ENCODE measurements at places on chromosomes 3 and 15.

GRCh38 chr3:186983659-186984058, 53.3 kb downstream of the ST6GAL1 start:
- DNase-seq = no peak

GRCh38 chr15:66008940-66009562, 139.8 kb downstream of the RAB11A start:
- no peak for DNase-seq

- no peak for DNase-seq
These were observed 36.1 kb downstream of the KLHL25 start for GRCh38 chr15:85758655-85758978.

DNA sequence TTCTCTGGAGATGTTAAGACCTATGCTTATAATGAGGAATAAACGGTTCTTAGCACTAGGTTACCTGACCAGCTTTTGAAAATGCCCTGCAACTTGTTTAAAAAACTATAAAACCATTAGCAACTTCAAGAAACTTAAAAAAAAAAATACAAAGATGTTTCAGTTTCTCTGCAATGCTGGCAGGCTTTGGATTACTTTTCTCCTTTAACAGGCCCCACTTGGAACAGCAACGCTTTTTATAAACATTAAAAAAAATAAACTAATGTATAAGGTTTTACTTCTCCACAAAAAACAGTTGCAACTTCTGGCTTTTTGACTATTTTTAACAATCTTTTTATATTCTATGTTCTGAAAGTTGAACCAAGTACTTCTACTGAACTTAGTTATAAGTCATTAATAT, 1006.7 kb downstream of the ROBO1 start:
- DNase-seq = no peak

DNA sequence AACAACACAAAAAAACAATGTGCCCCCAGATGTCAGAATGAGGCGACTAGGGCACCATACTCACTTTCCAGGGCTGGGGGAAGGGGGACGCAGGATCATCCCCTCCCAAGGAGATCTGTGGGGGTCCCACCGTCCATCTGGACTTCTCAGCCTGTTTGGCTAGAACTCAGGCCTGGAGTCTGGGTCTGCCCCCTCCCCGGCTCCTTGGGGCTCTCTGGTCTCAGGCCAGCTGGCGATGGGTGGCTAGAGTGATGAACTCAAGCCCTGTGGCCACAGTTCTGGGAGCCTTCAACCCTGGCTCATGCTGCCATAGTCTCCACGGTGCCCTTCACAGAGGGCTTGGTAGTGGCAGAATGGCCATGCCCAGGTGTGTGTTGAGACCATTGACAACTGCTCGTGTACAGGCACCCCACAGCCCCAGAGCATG, 13.6 kb downstream of the ZBTB47 start:
- DNase-seq = no peak

- no peak for DNase-seq
These were observed 63.5 kb upstream of the TRPC1 start for GRCh38 chr3:142660383-142660782.

DNA sequence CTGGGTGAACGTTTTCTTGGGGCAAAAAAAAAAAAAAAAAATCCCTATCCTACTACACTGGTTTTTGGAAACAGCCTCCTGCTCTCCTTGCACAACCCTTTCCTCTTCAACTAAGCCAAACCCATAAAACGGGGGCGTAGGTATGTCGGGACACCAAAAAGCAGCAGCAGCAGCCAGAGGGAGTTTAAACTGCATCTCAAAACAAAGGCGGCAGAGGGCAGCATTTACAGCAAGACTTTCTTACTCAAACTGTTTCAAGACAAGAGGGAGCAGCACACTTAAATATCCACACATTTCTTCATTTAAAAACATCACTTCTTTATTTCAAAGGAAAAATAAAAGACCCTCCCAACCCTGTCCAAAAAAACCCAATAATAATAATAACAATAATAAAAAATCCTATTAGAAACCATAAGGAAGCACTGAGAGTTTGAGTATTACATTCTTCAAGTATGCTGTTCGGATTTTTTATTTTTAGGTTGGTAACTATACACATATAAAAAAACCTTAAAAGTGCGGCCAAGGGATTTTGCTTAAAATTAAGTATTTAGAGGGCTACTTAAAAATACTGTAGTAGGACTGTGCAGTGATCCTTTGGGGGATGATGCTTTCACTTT, 43.9 kb upstream of the PLXND1 start:
- no peak for DNase-seq

DNA sequence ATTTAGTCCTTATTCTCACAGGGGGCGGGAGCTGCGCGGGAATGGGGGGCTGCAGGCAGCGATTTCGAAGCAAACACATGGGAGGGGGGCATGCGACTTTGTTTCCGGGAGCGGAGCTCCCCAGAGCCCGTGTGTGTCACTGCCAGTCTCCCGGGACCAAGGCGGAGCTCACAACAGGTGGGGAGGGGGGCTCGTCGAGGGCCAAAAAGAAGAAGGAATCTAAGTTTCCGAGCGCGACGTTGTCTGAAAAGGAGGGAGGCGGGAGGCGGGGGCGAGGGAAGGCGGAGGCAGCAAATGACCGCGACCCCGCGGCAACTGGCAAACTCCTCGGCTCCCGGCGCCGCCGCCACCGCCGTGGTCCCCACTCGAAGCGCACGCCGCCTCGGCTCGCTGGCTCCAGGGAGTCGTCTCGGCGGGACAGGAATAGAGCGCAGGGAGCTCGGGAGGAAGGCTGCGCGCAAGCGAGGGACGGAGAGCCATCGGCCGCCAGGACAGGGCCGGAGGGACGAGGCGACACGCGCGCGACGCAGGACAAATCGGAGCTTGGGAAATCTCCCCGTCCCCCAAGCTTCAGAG, 1.4 kb downstream of the FOXP1 start:
- DNase-seq = no peak

GRCh38 chr3:108122276-108122675, 31.4 kb upstream of the CD47 start:
- DNase-seq = no peak

- DNase-seq = no peak
These were observed 47.2 kb upstream of the SLC6A11 start for GRCh38 chr3:10768708-10769394.

GRCh38 chr3:14392231-14392630, 10.2 kb upstream of the SLC6A6 start:
- DNase-seq = no peak

DNA sequence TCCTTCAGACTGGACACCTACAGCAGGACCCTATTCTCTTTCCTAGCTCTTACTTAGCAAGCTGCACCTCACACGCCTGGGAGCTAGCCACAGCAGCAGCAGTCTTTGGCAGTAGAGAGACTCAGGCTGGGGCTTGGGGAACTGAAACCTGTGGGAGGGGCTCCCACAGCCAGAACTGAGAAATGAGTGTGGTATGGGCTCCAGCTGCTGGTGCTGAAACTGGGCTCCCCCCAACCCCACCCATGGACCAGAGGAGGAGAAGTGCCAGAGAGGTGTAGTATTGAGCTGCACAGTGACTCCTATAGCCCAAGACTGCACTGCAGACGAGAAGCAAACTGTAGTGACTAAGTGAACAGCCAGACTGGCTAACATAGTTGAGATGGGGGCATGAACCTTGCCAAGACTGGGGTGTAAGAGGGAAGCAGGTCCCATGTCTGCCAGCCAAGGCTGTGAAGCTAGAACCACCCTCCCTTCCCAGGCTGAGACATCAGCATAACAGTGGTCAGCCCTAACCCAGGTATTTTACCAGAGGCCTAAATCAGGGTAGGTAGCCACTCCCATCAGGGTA, 62.5 kb downstream of the MYO5A start:
- DNase-seq = no peak

- DNase-seq = no peak
These were observed 39.6 kb downstream of the SEMA6D start for GRCh38 chr15:47756872-47757271.

- no peak for DNase-seq
These were observed 414.6 kb downstream of the FOXP1 start for GRCh38 chr3:71168880-71169411.

GRCh38 chr3:171013822-171014748, 12.4 kb downstream of the SLC2A2 start:
- DNase-seq = no peak

- no peak for DNase-seq
These were observed 10.0 kb downstream of the MYO5A start for GRCh38 chr15:52518487-52519371.

GRCh38 chr15:62618846-62619504, 423.6 kb upstream of the TPM1 start:
- no peak for DNase-seq

- no peak for DNase-seq
These were observed 243.0 kb downstream of the EPHA6 start for GRCh38 chr3:97057365-97057764.

GRCh38 chr3:86481031-86481430, 509.9 kb downstream of the VGLL3 start:
- no peak for DNase-seq

- no peak for DNase-seq
These were observed 57.5 kb upstream of the EPHB1 start for GRCh38 chr3:134737516-134737915.

DNA sequence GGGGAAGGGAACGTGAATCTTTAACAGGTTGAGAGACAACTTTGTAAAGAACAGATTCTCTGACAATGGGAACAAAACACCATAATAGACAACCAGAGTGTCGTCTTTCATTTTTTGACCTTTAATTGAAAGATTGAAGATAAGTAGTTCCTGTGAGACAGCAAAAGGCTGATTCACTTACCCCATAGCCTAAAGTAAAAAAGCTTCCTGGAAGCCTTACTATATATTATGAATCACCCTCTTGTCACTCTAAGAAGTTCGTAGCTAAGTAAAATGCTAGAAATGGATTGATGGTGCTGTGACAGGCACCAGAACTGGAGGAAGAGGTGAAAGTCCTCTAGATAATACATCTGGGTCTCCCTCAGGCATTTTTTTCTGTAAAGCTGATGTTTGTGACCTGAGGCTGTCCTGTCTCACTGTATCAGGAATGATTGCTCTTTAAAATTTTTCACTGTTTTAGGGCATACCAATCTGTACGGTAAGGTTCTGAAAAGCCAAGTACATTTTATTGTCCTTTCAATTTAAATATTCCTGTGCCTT, 824.6 kb upstream of the SEMA6D start:
- no peak for DNase-seq

- no peak for DNase-seq
These were observed 82.7 kb upstream of the TCF12 start for GRCh38 chr15:56835718-56836171.

DNA sequence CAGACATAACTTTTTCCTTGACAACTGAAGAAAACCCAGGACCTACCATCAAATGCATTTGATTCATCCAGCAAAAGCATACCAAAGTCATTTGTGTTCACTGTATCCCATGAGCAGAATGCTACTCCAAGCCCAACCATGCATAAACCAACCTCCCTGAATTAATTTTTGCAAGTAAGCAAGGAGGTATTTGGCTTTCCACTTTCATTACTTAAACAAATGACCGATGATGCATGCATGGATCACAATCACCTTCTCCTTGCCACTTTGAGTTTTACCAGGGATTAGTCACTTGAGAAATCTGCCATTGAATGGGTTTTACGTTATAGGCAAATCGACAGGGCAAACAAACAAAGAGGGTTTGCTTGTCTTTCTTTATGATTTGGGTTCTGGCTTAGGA, 214.8 kb downstream of the FMN1 start:
- DNase-seq = no peak

- DNase-seq = no peak
These were observed 9.9 kb downstream of the AMOTL2 start for GRCh38 chr3:134364061-134364935.

DNA sequence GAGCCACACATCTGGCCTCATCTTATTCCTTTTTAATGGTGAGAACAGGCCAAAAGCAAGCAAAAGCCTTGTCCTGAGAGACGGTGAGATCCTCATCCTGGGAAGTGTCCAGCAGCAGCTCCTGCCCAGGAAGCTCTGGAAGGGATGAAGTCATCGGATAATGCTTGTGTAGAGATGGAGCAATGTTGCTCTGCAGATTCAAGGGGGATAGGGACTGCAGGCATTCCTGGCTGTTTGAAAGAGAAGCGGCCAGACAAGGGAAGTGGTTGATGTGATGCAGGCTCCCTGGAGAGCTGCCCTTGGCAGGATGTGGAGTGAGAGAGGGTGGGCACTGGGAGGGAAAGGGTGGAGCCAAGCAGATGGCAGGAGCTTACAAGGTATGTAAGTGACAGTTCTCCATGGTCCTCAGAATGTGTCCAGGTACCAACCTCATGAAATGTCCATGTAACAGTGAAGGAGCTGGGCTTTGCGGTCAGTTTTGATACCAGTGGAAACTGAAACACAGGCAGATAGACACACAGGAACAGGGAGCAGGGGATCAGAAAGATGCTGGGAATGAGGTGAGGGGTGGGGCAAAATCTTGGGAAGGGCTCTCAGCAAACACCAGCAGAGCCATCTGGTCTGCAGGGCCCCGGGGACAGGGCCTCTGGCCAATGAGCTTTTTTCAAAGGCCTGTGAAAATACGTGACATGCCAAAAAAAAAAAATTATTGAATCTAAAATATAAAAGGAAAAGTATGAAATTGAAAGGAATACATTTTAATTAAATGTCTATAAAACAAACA, 32.2 kb upstream of the LACTB start:
- DNase-seq = no peak

DNA sequence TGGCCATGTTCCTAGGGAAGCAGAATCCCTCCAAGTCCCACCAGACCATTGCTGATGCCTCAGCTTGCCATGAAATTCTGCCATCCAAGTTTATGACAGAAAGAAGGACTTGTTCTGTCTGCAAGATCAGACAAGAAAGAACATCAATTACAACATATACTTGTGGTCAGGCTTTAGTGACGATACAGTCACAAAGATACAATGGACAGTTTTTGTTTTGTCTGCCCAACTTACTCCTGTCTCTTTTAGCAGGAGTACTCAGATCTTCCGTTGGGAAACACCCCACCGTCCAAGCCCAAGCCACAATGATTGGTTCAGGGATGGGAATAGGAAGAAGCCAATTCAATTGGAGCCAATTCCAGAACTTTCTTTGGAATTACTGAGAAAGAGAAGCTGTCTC, 15.7 kb downstream of the KLHL6 start:
- no peak for DNase-seq

DNA sequence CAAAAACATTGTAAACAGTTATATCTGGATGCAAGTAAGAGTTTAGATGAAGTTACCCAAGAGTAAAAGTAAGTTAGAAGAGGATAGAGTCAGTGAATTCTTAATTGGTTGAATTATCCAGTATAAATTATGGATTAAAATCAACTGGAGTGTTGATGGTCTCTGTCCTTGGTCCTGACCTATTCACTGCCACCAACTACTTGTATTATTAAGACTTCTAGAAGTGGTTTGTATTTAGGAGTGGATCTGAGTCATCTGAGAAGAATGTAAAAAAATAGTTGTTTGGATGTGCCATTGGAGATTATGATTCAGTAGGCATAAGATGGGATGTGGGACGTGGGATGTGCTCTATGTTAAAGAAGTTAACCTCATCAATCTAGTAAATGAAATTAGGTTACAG, 86.4 kb downstream of the SYNPR start:
- no peak for DNase-seq

- DNase-seq = no peak
These were observed at the start of the genes OSBPL10 and ZNF860 for GRCh38 chr3:31981206-31982181. OSBPL10 (minus strand) TSS chr3:31981262; CDS start chr3:31981179, 83 bp downstream. ZNF860 (plus strand) TSS chr3:31981750; CDS start chr3:31989080, 7,330 bp downstream.

GRCh38 chr15:97837896-97838295, 122.6 kb upstream of the ARRDC4 start:
- DNase-seq = no peak

- no peak for DNase-seq
These were observed 151.5 kb downstream of the TBL1XR1 start for GRCh38 chr3:177045767-177046166.

GRCh38 chr3:171159024-171159821, 132.7 kb upstream of the SLC2A2 start:
- DNase-seq = no peak

All from stimulated activated CD4-positive, alpha-beta T cell treated with anti-CD3 and anti-CD28 coated beads, Interleukin-1b, Interleukin-23, amount 100 ng/mL, for 1 hour (primary cell).